ENCODE measurements at places on chromosomes 11 and 22.

GRCh38 chr11:57453543-57454177, 6.7 kb upstream of the RTN4RL2 start:
- DNase-seq: no peak

DNA sequence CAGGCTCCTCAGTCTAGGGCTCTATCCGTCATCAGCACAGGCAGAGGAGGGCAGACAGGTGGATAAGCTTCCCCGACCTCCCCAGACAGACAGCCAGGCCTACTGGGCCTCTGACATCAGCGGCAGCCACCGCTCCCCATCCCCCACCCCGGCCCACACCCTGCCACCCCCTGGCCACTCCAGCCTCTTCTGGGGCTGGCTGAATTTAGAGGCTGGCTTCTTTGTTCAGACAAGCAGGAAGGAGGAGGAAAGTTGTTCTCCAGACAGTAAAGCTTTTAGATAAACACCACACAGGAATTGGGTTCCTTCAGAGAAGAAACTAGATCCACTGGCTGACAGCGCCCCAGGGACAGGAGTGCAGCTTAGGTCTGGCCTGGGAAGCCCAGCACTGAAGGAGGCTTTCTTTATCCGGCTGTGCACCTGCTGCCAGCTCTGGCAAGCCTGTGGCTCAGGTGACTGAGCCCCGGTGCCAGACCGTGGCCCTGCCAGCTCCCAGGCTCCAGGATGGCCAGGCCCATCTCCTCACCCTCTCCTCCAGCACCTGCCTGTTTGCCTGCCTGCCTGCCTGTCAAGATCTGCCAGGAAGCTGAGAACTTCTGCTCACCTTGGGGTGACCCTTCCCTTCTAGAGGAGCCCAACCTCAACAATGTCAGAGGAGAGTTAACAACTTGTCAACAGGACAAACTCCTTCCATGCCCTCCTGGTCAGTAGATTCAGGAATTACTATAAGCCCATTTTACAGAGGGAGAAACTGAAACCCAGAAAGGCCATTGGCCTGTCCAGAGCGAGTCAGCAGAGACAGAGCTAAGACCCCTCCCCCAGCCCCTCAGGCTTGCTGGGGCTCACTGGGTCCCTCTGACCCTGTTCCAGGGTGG, 44.0 kb upstream of the KLHL35 start:
- DNase-seq: no peak

DNA sequence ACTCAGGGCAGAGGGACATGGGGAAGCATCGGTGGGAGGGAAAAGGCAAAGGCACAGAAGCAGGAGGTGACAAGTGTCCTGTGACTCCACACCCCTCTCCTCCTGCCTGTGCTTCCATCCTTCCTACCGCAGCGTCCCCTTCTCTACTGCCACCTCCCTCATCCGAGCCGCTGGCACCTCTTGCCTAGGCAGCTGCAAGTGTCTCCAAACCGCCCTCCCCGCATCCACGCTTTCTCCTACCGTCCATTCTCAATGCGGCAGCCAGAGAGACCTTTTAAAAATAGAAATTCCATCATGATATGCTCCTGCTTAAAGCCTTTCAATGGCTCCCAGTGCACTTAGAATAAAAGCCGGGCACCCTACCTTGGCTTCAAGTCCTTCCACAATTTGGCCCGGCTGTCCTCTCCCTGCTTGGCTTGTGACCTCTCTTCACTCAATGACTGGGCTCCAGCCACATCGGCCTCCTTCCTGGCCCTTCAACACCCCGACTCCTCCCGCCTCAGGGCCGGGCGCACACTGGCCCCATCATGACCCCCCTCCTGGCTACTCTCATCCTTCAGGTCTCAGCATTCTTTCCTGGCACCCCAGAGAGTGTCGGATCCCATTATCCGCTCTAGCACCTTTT, 16.5 kb downstream of the LRRC10B start:
- DNase-seq: no peak

DNA sequence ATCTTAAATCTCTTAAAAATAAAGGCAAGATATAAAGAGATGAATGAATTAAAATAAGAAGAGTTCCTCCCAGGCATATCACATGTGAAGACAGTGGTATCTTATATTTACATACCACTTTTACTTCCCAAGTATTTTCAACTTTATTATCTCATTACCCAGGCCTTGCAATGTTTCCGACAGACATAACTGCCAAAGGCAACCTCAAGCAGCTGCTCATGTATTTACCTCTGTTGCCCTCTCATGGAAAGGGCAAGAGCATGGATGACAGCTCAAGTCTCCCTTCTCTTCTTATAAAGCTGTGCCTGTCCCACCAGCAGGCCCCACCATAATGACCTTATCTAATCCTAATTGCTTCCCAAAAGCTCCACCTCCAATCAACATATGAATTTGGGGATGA, 894.2 kb downstream of the NTM start:
- DNase-seq: no peak

- DNase-seq: no peak
Measured at GRCh38 chr11:79060081-79060953, 380.5 kb downstream of the TENM4 start.

DNA sequence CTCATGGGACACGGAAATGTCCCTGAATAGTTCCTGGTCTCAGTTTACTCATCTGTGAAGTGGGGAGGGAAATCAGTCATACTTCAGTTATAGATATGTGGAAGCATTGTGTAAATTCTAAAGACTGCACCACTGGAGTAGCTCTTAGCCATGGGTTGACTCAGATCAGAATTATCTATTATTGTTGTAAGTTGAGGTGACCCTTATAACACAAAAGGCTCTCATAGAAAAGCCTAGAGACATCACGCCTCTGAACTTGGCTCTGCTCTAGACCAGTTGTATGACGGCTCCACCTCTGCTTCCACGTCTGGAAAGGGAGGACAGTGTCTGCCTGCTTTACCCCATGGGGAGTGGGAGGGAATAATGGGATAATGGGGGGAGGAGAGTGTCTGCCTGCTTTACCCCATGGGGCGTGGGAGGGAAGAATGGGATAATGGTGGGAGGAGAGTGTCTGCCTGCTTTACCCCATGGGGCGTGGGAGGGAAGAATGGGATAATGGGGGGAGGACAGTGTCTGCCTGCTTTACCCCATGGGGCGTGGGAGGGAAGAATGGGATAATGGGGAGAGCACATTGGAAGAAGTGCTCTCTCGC, 98.2 kb downstream of the AMOTL1 start:
- no peak for DNase-seq

GRCh38 chr11:44829838-44830237, 103.1 kb downstream of the TSPAN18 start:
- DNase-seq: no peak

- DNase-seq: no peak
Measured at GRCh38 chr11:73411031-73411430, 34.8 kb downstream of the RELT start.

- no peak for DNase-seq
Measured at GRCh38 chr11:95095858-95096587, 6.4 kb downstream of the ENDOD1 start.

Data from activated CD4-positive, alpha-beta memory T cell treated with anti-CD3 and anti-CD28 coated beads for 36 hours (primary cell).